ENCODE measurements at places on chromosomes 12 and 14.

DNA sequence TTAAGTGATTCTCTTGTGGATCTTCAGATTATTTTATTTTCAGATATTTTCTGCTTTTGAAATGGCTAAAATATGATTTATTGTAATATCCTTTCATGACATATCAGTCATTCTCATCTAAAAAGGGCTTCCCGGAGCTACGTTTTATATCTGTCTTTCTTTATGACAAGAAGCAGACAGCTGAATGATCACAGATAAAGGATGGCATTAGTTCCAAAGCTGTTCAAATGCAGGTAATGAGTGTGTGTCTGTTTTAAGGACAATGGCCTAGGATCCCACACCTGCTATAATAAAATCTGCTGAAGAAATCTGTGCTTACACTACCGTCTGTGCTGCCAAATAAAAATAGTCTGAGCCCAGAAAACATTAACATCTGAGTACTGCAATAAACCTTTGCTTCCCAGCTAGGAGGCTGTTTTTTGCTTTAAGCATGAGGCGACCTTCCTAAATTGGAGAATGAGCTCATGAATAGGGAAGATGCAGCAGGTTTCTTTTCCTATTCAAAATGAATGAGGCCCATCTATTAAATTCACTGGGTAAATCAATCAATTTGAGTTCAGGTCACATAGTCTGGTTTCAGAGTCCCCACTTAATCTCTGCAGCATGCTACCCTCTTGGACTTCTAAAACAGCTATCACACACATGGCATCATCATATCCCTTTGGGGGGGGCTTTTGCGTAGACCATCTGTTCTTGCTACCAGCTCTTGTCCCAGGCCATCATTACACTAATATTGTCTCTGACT is 498.5 kb downstream of the NELL2 start:
- no peak for DNase-seq

DNA sequence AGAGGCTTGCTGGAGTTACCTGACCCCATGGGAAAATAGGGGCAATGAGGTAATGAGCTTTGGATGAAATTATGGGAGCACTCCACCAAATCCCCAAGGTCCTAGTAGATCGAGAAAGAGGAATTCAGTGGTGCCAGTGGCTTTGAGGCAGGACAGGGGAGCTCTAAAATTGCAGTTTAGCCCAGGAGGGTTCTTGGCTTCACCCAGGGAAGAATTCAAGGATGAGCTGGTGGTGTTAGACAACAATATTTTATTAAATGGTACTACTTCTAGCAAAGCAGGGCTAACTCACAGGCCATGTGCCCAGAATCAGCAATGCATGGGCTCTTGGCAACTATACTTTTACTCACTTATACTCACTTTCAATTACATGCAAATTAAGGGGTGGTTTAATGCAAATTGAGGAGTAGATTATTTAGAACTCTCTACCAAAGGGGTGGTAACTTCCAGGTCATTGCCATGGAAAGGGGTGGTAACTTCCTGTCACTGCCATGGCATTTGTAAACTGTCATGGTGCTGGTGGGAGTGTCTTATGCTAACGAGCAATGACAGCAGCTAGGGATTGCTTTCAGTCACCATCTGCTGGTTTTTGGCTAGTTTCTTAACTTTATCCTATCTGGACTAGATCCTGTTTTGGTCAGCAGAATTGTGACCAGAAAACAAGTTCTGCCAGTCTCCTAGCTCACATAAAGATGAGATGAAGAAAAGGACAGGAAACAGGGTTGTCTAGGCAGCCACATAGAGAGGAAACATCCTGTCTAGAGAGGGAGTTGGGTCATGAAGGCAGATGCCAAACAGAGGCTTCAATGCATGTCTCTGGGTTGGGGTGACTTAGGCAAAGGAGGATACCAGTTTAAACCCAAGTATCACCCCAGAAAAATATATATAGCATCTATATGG is 64.7 kb downstream of the ZNF641 start:
- no peak for DNase-seq

GRCh38 chr14:101174522-101174838 is 271.0 kb upstream of the RTL1 start:
- no peak for DNase-seq

DNA sequence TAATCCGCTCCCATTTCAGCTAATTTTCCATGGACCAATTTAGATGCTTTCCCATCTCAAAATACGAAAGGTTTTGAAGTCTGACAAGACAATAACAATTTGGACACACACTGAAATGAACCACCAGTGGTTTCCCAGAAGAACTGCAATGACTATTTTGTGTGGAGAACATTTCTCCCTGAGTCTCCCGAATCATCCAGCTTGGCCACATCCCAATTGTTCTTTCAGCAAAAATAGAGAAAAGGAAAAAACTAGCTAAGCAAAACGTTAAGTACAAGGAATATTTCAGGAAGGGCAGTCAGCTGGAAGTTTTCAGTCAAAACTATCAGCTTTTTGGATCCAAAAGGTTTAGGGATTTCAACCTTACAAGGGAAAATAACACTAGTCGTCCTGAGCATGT is 390.6 kb downstream of the KCNH5 start:
- no peak for DNase-seq

All from stimulated activated CD4-positive, alpha-beta T cell treated with anti-CD3 and anti-CD28 coated beads, Interleukin-1b, Interleukin-23, amount 100 ng/mL, for 1 hour (primary cell).